ENCODE measurements at places on chromosomes 6 and 20.

- H3K36me3 ChIP-seq = no peaks in the 10 kb centered on the region
- peaks cover 9% of the 10 kb centered on the region for H3K27me3 ChIP-seq
- no peaks in the 10 kb centered on the region for H3K4me1 ChIP-seq
Measured at GRCh38 chr6:160667639-160668481, 3.8 kb upstream of the LPA start.

- H3K27me3 ChIP-seq = peaks cover 12% of the 10 kb centered on the region
- H3K4me1 ChIP-seq = peaks cover 2% of the 10 kb centered on the region
- no peaks in the 10 kb centered on the region for H3K36me3 ChIP-seq
- H3K4me3 ChIP-seq = no peak overlapping the region
Measured at GRCh38 chr20:23092861-23093495, 6.9 kb upstream of the CD93 start.

- H3K27me3 ChIP-seq = no peaks in the 10 kb centered on the region
- no peak overlapping the region for H3K27ac ChIP-seq
- H3K4me1 ChIP-seq = no peaks in the 10 kb centered on the region
- H3K4me3 ChIP-seq = no peak overlapping the region
Measured at GRCh38 chr20:8568075-8568474, 436.0 kb downstream of the PLCB1 start.

DNA sequence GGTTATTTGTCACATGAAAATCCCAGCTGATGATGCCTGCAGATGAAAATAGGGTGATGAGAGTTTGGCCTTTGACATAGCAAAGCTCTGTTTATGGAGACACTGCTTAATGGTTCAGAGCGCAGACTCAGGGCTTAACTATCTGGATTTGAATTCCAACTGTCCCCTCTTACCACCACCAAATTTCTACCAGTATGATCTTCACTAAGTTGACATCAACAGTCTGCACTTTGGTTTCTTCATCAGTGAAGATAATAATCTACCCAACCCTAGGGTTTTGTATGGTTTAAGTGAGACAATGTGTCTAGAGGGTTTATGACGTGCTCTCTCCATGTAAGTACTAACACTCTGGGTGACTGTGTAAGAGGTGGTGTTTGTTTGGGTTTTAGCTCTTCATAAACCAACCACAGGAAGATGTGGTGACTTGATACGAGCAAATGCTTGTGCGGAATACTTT lies 151.4 kb upstream of the TNFAIP3 start:
- H3K36me3 ChIP-seq = no peaks in the 10 kb centered on the region
- H3K4me3 ChIP-seq = no peak overlapping the region
- peaks cover 10% of the 10 kb centered on the region for H3K4me1 ChIP-seq
- no peak for DNase-seq

DNA sequence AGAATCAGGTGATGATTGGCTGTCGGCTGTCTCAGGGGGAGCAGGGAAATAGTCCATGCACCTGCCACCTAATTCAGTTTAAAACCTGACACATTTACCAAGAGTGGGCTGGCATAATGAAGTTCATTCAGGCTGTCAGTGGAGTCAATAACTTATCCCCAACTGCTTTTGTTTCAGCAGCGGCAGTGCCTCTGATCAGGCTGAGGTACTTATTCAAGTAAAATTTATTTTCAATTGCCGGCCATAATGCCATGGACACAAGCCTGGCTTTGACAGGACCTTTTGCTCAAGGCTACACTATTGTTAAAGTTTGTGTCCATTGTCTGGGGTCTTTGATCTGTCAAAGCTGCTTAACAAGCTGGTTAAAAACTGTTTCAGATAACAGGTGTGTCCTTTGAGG lies 20.6 kb downstream of the OLIG3 start:
- H3K27ac ChIP-seq = no peak overlapping the region
- no peak for DNase-seq
- no peak overlapping the region for H3K4me3 ChIP-seq

DNA sequence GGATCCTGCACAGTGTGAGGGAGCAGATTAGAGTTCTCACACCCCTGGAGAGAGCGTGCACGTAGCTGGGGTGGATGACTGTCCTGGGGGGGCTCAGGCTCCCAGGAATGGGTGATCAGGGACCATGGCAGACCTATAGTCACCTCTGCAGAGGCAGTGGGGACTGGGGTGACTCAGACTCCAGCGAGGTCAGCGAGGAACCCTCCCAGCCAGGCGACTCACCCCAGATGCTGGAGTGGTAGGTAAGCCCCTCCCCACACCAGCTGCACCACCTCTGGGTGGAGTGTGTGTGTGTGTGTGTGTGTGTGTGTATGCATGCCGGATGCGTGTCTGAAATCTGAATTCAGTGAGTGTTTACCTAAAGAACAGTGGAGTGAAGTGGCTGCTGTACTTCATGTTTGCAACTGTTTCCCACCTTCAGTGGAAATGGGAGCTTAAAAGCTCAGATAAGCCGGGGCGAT lies 17.4 kb upstream of the GTSF1L start:
- no peak overlapping the region for H3K27ac ChIP-seq
- H3K36me3 ChIP-seq = no peaks in the 10 kb centered on the region
- H3K27me3 ChIP-seq = peaks cover 11% of the 10 kb centered on the region
- no peak overlapping the region for H3K4me3 ChIP-seq
- H3K4me1 ChIP-seq = peaks cover 10% of the 10 kb centered on the region

- H3K4me3 ChIP-seq = no peak overlapping the region
- H3K36me3 ChIP-seq = no peaks in the 10 kb centered on the region
Measured at GRCh38 chr20:60857708-60858107, 394.4 kb upstream of the CDH4 start.

DNA sequence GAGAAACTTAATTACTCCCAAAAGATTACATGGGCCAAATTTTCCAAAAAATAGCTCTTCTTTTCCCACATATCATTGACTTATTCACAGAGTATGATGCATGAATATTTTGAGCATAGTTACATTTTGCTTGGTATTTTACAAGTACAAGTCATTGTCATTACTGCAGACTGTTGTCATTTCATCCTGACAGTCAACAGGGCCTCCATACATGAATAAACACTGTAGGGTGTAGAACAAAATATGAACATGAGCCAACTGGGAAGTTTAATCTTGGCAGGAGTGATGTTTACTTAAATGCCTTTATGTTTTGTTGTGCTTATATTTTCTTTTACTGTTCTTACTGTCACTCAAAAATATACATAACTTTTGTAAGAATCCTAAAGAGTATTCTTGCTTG lies 340.7 kb downstream of the ADGRB3 start:
- H3K27ac ChIP-seq = no peak overlapping the region
- no peaks in the 10 kb centered on the region for H3K27me3 ChIP-seq
- no peaks in the 10 kb centered on the region for H3K36me3 ChIP-seq
- H3K4me1 ChIP-seq = no peaks in the 10 kb centered on the region

- no peak overlapping the region for H3K4me3 ChIP-seq
- DNase-seq = no peak
- no peaks in the 10 kb centered on the region for H3K4me1 ChIP-seq
- H3K27me3 ChIP-seq = peaks cover 9% of the 10 kb centered on the region
- H3K36me3 ChIP-seq = no peaks in the 10 kb centered on the region
- no peak overlapping the region for H3K27ac ChIP-seq
Measured at GRCh38 chr6:82348130-82348529, 15.5 kb upstream of the TPBG start.

DNA sequence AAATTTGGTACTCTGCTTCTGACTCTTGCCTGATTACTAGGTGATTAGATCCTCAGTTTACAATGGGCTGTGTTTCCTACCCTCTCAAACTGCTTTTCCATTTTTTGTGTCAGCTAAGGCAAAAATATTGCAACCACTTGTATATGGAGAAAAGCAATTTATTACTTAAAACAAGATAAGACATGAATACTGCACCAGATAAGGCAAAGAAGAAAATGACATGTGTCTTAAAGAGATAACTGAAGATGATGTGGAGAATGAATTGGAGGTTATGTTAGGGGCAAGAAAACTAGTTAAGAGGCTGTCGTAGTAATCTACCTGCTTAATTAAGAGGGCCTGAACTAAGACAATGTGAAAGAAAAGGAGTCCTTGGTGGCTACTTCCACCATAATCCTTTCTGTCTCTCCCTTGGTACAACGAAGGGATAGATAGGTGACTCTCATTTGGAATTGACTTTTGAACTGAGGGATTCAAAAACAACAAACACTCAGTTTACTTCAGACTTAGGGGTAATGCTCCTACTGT lies 16.3 kb upstream of the REV3L start:
- H3K27me3 ChIP-seq = no peaks in the 10 kb centered on the region
- no peak overlapping the region for H3K27ac ChIP-seq
- DNase-seq = no peak
- peaks cover 5% of the 10 kb centered on the region for H3K4me1 ChIP-seq
- H3K4me3 ChIP-seq = no peak overlapping the region

- no peaks in the 10 kb centered on the region for H3K27me3 ChIP-seq
- no peaks in the 10 kb centered on the region for H3K4me1 ChIP-seq
- no peaks in the 10 kb centered on the region for H3K36me3 ChIP-seq
- no peak overlapping the region for H3K4me3 ChIP-seq
Measured at GRCh38 chr6:147942363-147942762, 400.3 kb upstream of the SASH1 start.

GRCh38 chr6:40328386-40328985 lies 258.7 kb downstream of the LRFN2 start:
- no peak overlapping the region for H3K4me3 ChIP-seq
- peaks cover 9% of the 10 kb centered on the region for H3K4me1 ChIP-seq
- peaks cover 48% of the 10 kb centered on the region for H3K27me3 ChIP-seq
- DNase-seq = peak; percentile 4
- H3K36me3 ChIP-seq = no peaks in the 10 kb centered on the region

DNA sequence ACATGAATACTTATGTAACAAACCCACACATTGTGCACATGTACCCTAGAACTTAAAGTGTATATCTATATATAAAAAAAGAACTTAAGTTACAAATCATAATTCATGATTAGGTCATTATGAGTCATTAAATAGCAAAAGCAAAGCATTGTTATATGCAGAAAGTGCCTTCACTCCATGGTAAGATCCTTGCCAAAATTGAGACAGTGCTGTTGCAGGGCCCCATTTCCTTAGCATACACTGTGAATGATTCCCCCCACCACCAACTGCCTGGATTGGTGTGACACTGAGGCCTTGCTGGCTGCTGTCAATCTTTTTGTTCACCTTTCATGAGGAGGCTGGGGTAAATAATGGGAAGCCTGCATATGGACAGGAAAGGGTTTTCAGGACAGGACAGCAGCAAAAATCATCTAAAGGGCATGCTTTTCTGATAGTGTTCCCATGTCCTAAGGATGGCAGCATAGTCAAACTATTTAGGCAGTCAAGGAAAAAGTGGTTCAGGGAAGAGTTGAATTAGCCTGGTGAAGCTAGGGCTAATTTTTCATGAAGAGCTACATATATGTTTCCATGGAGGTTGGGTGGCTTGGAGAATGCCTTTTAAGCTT lies 188.2 kb upstream of the ASCC3 start:
- DNase-seq = no peak
- H3K4me1 ChIP-seq = no peaks in the 10 kb centered on the region
- H3K36me3 ChIP-seq = no peaks in the 10 kb centered on the region
- no peak overlapping the region for H3K27ac ChIP-seq
- no peak overlapping the region for H3K4me3 ChIP-seq
- no peaks in the 10 kb centered on the region for H3K27me3 ChIP-seq

DNA sequence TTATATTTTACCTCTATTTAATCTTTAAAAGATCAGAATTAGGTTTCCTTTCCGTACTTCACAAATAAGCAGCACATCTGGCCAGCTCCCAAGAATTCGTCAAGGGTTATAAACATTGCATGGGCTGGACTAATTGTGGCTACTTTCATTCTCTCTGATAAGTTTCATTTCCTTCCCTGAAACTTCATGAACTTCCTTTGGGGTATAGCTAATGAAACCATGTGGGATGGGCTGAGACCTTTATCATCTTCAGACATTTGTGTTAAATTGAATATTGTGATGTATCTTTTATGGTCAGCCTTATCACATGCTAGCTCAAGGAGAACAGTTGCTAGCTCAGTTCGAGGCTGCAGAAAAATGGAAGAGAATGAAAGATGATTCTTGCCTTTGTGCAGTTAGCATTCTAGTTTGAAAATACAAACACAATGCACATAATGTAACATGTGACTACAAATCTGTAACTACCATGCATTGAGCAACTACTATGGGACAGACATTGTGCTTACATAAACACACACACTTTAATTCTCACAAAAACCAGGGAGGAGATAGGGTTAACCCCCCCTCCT lies 1.7 kb upstream of the GMPR start:
- no peak overlapping the region for H3K4me3 ChIP-seq
- no peak overlapping the region for H3K27ac ChIP-seq
- H3K36me3 ChIP-seq = no peaks in the 10 kb centered on the region
- DNase-seq = no peak

- no peak overlapping the region for H3K4me3 ChIP-seq
- peak overlapping the region; percentile 87 for H3K27ac ChIP-seq
- peaks cover 33% of the 10 kb centered on the region for H3K4me1 ChIP-seq
- DNase-seq = no peak
Measured at GRCh38 chr20:50560867-50561266, 50.7 kb downstream of the PTPN1 start.

GRCh38 chr6:106885679-106886078 lies 88.8 kb downstream of the CD24 start:
- no peaks in the 10 kb centered on the region for H3K27me3 ChIP-seq
- H3K27ac ChIP-seq = no peak overlapping the region

DNA sequence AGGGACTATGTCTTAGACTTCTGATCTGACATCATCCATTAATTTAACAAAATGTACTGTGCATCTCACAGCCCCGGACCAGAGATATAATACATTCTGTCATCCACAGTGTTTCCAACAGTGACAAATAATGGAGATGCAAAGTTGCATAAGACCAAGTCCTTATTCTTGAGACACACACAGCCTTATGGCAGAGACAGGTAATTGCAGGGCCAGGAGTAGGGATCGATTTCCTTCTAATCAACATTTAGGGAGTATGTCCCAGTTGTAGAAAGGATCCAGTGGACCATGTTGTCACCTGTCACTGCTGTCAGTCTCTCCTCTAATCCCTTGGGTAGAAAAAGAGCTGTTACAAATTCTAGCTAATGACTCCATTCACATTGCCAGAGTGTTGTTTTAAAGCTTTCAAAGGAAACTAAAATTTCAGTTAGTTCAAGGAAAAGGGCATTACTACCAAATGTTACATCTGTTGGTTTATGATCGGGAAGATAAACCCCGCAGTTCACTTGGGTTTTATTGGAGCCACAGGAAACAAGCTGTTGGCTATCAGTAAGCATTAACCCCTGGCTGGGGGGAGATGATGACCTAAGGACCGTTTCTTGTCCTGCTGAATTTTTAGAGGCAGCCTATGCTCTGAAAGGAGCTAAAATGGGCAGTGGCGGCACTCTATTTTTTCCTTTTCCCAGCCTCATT lies 111.4 kb upstream of the ATXN1 start:
- H3K4me3 ChIP-seq = no peak overlapping the region
- DNase-seq = no peak
- H3K4me1 ChIP-seq = no peaks in the 10 kb centered on the region
- peaks cover 17% of the 10 kb centered on the region for H3K27me3 ChIP-seq
- H3K36me3 ChIP-seq = no peaks in the 10 kb centered on the region

DNA sequence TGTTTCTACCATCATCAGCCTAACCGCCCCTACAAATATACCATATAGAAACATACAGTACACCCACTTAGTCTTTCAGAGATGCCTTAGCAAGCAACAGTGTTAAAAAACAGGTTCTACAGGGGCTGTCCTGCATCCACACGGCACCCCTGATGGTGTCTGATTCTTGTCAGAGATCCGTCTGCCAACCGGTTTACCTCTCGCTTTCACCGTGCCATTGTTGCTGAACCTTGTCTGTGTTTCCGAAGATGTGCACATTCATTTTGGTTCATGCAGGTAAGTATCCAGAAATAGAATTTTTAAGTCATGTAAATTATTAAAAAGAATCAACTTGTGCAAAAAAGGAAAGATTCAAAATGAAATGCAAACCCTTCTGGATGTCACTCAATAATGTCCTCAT lies 52.9 kb downstream of the EPHA7 start:
- no peaks in the 10 kb centered on the region for H3K4me1 ChIP-seq
- no peaks in the 10 kb centered on the region for H3K27me3 ChIP-seq
- no peak overlapping the region for H3K27ac ChIP-seq
- no peak for DNase-seq

Measured in stimulated activated naive B cell treated with anti-CD40 and anti-IgM and Interleukin-4, amounts not matched to agents 10 μg/mL and 1 μg/mL and 100 μg/mL, for 72 hours (primary cell).